Stimulated activated CD8-positive, alpha-beta memory T cell treated with anti-CD3 and anti-CD28 coated beads, Interleukin-4, amount 100 ng/mL, for 24 hours (primary cell): ENCODE measurements at places on chromosomes 12 and 14.

- no peak for DNase-seq
Measured at GRCh38 chr12:106672314-106673025, 89.7 kb downstream of the RFX4 start.

GRCh38 chr14:45906257-45906656 is 653.3 kb upstream of the MIS18BP1 start:
- DNase-seq, result no peak

DNA sequence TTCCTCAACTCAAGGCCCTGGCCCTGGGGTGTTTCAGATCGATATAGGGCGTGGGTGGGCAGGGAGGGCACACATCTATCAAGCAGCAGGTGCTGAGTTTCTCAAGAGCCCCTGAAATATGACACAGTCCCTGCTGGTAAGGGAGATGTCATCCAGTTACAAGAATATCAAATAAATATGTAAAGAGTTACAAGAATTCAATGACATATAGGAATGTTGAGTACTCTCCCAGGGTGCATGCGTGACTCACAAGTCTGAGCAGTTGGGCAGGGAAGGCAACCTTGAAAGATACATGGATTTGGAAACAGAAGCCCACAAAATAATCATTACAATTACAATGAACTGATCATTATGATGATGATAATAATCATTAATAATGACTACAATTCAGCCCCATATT is 35.2 kb downstream of the MVK start:
- no peak for DNase-seq

GRCh38 chr14:31388687-31389413 is 31.5 kb downstream of the HEATR5A start:
- DNase-seq, result no peak

DNA sequence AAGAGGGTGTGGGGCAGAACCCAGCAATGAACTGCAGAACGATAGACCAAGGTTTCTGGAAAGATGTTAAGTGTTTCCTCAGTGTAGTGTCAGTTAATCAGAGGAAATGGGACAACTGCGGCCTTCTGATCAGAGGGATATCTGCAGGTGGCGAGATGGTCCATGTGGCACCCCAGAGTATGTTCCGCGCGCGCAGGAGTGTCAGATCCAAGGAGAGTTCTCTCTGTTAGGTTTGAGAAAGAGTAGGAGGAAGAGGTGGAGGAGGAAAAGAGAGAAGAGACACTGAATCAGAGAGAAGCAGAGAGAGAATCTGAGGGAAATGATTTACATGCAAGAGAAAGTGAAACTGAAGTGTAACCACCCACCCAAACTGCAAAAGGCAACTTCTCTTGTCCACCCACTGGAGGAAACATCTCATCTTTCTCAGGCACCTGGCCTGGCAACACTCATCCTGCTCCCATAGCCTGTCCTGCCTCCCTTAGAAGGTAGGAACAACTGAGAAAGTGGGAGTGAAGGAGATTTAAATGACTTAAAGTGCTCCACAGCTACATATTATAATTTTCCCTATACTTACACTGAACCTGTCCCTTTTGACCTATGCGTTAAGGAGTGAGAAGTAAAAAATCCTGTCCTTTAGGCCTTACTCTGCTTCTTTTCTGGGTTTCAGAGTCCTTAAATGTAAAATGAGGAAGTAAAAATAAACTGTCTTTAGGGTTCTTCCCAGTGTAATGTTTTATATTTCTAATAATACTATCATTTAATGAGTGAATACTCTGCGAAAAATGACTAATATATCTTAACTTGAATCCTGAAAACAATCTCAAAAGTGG is 6.8 kb upstream of the TESPA1 start:
- no peak for DNase-seq

DNA sequence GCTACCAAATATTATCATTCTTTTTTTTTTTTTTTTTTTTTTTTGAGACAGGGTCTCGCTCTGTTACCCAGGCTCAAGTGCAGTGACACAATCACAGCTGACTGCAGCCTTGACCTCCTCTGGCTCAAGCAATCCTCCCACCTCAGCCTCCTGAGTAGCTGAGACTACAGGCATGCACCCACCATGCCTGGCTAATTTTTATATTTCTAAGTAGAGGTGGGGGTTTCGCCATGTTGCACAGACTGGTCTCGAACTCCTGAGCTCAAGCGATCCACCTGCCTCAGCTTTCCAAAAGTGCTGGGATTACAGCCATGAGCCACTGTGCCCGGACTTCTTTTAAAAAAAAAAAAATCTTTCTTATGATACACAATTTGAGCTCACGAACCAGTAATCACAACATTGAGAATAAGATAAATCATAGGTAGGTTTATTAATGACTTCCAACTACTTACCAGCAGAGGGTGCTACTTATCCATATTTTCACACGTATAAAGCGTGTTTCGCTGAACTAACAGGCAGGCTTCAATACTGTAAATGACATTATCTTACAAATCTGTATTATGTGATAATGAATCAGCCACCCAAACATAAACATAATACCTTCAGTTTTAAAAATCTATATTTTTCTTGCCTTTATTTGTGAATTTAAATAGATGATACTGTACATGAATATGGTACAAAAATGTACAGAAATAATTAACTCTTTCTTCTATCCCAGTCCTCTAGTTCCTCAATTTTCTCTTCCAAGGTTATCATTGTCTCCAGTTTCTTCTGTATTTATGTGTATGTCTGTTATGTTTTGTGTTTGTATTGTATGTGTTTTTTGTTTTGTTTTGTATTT is 42.5 kb upstream of the BCAT1 start:
- DNase-seq, result no peak

DNA sequence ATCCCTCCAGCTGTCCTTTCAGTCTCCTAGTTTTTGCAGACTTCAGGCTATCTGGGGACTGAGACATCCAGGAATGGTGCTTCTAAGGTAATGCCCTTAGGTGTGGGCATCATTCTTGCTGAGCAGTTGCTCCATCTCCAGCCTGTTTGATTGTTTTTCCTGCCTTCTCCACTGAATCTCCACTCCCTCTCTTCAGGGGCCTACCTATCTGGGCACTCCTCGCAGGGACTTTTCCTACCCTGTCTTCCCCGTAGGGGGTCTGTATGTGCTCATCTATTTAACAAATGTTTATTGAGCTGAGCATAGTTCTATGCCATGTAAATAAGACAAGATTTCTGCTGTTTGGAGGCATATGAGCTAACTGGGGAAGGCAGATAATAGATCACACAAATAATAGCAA is 2.5 kb downstream of the FITM1 start:
- DNase-seq, result no peak

DNA sequence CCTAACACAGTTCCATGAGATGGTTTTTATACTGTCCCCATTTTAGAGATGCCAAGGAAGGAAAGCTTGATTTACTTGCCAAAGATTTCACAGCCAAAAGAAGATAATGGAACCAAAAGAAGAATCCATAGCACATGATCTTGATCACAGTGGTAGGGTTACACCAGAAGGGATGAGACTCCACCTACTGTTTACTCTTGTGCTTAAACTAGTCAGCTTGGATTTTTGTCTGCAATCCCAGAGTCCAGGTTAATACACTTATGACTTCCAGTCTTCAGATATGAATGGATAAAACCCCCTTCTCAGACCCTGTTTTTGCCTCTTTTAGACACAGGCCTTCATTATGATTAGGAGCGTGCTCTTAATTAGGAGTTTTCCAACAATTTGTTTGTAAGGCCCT is 454.2 kb downstream of the AEBP2 start:
- no peak for DNase-seq

DNA sequence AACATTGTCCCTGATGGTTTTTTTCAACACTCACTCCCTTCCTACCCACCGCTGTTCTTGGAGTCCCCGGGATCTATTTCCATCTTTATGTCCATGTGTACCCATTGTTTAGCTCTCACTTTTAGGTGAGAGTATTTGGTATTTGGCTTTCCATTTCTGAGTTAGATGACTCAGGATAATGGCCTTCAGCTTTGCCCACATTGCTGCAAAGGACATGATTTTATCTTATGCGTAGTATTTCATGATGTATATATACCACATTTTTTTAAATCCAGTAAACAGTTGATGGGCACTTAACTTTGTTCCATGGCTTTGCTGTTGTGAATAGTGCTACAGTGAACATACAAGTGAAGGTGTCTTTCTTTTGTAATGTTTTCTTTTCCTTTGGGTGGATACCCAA is 123.5 kb upstream of the KITLG start:
- DNase-seq, result no peak

- no peak for DNase-seq
Measured at GRCh38 chr12:51118706-51119105, 35.3 kb upstream of the CSRNP2 start.
